ENCODE measurements at places on chromosomes 11 and 22. TPM values are rescaled to one million over a fixed set of nuclear protein-coding genes. Genes with fewer than 3 reads are reported as not detected.
A peak's percentile ranks its signal among the peaks of the same experiment; 100 is the strongest.

The OTOG gene
- not detected for total RNA-seq

The BIRC3 gene
- total RNA-seq: 2.4 TPM

The POU2F3 gene
- total RNA-seq: 0.90 TPM

The INPP5J gene
- total RNA-seq: under 0.01 TPM

The PRODH gene
- total RNA-seq: not detected

The JOSD1 gene
- total RNA-seq: 56.4 TPM

The KRTAP5-11 gene
- total RNA-seq: not detected

The LAYN gene
- 34.2 TPM for total RNA-seq

The MYOD1 gene
- total RNA-seq: not detected

The PHOX2A gene
- total RNA-seq: not detected

The DDTL gene
- total RNA-seq: 1.8 TPM

The PCNX3 gene
- total RNA-seq: 21.8 TPM

The SCUBE2 gene
- 1.1 TPM for total RNA-seq

The OR8U1 gene
- total RNA-seq: not detected

The SLC22A12 gene
- total RNA-seq: not detected

The DCDC1 gene
- 3.2 TPM for total RNA-seq

The GLB1L2 gene
- total RNA-seq: not detected

The DEFB131B gene
- not detected for total RNA-seq

DNA sequence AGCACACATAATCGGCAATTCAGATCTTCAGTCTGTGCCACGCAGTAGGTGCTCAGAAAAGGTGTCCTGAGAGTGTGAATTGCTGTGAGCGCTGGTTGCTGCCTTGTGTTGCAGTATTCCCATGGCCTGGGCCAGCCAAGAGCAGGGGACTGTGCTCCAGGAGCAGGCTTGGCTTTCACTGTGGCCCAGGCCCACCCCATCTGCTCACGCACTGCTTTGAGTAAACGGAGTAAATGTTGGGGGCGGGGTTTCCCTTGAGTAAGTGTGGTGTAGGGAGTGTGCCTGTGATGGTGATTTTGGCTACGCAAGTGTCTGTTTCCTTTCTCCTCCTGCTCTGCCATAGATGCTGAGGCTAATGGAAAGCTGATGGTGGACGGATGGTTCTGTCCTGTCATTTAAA is 2.3 kb downstream of the CTTN start:
- DNase-seq: no peak

- DNase-seq: peak; percentile 39
These were observed 137.7 kb downstream of the FEZ1 start for GRCh38 chr11:125358254-125358840.

DNA sequence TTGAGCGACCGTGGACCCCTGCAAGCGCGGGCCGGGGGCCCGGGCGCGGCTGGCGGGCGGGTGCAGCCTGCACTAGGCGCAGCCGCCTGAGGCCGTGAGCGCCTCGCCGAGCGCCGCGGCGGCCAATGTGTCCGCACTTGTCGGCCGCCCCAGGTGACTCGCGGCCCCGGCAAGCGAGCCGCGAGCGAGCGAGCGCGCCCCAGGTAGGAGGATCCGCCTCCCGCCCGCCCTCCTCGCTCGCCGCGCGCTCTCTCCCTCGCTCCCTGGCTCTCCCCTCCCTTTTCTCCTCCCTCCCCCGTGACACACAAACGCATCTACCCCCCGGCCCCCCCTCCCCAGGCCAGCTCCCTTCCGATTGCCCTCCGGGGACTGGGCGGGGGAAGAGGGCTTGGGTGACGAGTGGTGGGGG is at the start of gene WNT7B:
WNT7B (minus strand) TSS at position 160 of the 409 bp plus-strand sequence. CDS start 408 bp downstream, outside the sequence.
- DNase-seq: no peak

- no peak for DNase-seq
These were observed 13.9 kb downstream of the OR5B3 start for GRCh38 chr11:58392746-58393145.

DNA sequence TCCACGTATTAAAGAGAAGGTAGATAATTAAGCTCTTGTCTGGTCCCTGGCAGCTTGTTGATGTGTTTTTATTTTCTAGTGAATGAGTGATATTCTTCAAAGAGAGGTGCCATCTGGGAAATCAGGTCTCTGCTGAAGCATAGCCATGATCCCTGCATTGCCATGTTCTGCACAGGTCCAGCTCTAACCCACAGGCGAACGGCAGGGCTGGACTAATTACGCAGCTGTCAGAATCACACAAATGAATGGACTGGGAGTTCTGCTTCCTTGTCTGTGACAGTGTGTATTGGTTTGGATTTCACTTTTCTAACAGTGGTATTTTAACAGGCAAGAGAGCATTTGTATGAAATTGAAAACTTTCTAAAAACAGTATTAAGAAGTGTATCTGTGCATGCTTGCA is 235.6 kb downstream of the FAT3 start:
- no peak for DNase-seq

GRCh38 chr22:37967637-37968451 is 14.3 kb downstream of the POLR2F start:
- no peak for DNase-seq

DNA sequence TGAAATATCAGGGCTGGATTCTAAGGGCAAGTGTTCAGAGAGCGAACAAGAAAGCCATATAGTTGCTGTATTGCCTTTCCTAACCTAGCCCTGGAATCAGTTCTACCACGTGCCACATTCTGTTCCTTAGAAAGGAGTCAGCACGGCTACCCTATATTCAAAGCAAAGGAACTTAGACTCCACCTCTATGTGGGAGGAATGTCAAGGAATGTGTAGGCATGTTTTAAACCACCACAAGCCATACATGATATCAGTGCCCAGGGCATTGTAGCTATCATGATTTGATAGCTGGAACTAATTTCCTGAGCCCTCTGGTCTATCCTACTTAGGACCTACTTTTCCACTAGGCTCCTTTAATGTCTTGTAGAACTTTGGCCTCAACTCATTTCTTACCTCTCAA is 2.5 kb upstream of the EIF4ENIF1 start:
- no peak for DNase-seq

DNA sequence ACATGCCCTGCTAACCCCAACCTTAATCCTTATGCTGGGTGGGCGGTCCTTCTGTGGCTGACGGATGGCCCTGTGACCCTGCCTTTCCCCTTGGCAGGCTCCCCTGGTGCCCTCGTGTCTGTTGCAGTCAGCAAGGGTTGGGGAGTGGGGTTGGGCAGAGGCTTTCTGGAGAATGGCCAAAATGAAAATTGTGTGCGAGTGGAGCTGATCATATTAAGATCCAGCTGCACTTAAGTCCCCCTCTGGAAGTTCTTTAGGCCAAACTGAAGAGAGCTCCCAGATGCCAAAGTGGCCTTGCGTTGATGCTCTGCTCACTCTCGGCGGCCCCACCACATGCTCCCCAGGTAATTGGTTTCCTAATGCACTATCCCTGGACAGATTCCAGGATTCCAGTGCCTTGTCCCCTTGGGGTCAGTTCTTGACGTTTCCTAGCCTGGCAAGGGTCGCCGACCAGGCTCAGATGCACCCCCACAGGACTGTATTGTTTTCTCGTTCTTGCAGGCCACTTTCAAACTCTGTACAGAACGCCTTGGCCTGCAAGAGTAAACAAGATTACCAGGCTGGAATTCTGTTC is 16.4 kb upstream of the C11orf96 start:
- no peak for DNase-seq

DNA sequence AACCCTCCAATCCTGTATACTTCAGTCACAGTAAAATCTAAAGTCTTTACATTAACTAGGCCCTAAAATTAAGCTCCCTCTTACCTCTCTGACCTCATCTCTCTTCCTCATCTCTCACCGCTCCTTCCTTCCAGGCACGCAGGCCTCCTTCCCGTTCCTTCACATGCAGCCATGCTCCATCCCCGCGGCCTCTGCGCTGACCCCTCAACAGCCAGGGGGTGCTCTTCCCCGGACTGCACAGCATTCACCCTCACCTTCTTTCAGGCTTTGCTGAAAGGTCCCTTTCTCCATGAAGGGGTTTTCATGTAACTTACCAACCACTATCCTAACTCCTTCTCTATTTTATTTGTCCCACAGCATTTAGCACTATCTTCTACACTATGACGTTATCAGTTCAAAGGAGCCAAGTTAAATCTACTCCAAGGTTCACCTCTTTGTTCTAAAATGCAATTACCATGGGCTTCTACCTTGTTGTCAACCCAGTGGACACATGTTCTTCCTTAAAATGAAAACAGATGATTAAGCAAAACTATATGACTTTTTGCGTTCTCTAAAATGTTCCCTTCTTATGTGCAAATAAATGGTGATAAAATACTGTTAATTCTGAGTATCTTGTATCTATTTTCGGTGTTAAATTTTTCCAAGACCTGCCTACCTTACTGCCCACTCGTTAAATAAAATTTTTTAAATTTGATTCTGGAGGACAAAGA is 57.8 kb upstream of the APOA1 start:
- no peak for DNase-seq

DNA sequence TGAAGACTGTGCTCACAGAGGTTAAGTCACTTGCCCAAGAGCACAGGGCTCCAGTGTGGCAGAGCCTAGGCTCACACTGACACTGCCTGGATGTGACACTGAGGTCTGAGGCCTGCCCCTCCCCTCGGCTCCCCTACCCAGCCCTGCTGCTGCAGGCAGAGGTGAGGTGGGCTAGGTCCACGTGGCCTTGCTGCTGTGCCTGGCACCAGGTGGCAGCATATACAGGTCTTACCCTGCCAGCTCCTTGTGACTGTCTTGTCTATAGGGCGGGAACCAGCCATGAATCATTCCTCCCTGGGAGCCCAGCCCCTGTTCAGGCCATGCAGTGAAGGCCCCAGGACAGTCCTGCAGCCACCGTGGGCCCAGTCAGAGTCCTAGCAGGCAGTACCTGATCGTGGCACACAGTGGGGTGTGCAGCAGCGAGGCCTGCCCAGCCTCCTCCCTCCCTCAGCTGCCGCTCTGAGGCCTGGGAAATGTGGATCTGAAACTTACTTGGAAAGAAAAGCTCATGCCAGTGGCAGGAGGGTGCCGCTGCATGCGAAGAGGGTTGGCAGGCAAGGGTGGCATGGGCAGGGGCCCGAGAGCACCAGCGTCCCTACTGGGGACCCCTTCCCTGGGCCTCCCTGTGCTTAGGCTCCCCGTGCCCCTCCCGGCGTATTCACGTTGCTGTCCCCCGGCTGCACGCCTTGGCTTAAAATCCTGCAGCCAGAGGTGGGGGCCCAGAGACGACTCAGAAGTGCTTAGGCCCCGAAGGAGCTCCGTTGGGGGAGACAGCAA is 1.2 kb upstream of the CERK start:
- peak; percentile 63 for DNase-seq

- DNase-seq: no peak
These were observed 59.2 kb downstream of the MPPED1 start for GRCh38 chr22:43470941-43471585.

DNA sequence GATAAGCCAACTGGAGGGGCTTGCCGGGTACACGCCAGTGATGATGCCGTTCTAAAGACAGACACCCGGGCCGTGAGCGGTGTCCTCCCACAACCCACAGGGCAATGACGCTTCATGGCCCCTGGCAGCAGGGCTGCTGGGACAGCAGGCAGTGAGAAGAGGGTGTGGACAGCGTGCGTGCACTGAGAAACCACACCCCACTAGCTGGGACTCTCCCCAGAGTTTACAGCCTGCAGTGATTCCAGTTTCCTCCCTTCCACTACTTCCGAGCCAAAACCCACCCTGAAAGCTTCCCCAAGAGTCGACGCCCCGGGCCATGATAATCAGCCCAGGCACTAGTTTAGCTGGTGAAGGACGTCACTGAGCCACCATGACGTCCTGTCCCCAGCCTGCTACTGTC is 29.2 kb downstream of the CPT1A start:
- peak; percentile 54 for DNase-seq

DNA sequence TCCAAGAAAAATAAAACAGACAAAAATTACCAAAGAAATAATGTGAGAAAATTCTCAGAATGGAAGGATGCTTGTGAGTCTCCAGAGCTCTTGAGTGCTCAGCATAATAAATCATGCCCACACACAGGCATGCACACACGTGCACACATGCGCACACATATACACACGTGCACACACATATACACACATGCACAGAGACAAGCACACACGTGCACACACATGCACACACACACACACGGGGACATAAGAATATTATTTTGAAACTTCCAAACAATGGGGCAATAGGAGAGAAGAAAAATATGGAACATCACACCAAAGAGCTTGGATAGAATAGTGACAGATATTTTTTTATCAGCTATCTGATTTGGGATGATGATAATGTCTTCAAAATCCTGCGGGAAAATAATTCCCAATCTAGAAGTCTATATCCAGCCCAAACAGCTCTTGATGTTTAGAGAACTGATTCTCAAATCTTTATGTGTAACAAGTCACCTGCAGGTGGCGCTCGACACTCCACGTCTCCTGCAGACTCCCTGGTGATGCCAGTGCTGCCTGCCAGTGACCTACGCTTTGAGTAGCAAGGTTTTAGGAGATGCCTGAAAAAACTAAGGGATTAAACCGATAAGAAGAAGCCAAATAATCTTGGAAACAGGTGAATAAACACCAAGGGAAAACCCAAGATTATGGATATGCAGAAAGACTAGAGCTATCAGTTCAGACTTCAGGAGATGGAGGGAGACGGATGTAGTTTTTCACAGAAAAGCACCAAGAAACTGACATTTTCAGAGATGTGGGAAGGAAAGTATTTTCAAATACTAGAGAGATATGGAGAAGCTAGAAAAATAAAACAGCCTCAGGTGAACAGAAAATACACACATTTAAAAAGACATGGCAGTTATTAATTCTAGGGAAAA is 743.6 kb downstream of the ETS1 start:
- peak; percentile 75 for DNase-seq

GRCh38 chr11:63242089-63242781 is 1.2 kb downstream of the SLC22A25 start:
- no peak for DNase-seq

DNA sequence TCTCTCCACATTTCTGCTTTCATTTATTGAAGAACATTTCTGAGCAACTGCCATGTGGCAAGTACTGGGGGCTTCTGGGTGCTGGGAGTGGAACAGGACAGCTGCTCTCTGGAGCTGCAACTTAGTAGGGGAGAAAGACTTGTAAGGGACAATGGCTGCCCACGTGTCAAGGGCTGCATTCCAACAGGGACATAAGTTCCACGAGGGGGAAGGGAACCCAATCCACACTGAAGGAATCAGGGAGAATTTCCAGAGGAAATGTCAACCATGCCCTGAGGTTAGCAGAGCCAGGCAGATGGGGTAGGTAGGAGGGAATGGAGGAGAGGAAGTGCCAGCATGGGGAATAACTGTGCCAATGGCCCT is 1.7 kb downstream of the MAPK8IP2 start:
- no peak for DNase-seq

- peak; percentile 83 for DNase-seq
These were observed 9.4 kb downstream of the LRRC75B start for GRCh38 chr22:24583221-24584165.

- DNase-seq: no peak
These were observed 30.9 kb downstream of the PTPRJ start for GRCh38 chr11:48011102-48011797.

DNA sequence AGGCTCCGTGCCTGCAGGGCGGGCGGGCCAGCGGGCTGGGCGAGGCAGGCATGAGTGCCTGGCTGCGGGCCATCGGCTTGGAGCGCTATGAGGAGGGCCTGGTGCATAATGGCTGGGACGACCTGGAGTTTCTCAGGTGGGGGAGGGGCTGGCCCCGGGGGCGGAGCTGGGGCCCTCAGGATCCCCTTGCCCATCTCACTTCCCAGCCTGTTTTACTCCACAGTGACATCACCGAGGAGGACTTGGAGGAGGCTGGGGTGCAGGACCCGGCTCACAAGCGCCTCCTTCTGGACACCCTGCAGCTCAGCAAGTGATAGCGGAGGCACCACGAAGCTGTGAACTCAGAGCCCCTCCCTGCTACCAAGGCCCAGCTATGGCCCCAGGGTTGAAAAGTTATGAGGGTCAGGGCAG is 5.9 kb downstream of the PHOX2A start:
- peak; percentile 46 for DNase-seq

GRCh38 chr22:39949964-39950737 is 10.0 kb upstream of the TMA7B start:
- DNase-seq: no peak

GRCh38 chr11:102793677-102794290 is 4.2 kb downstream of the MMP1 start:
- no peak for DNase-seq
